H9 (cell line): ENCODE measurements at places on chromosomes 12 and 14.
A peak's percentile ranks its signal among the peaks of the same experiment; 100 is the strongest.

- no peak for DNase-seq
Measured at GRCh38 chr12:57551637-57552305, 1.9 kb downstream of the KIF5A start.

DNA sequence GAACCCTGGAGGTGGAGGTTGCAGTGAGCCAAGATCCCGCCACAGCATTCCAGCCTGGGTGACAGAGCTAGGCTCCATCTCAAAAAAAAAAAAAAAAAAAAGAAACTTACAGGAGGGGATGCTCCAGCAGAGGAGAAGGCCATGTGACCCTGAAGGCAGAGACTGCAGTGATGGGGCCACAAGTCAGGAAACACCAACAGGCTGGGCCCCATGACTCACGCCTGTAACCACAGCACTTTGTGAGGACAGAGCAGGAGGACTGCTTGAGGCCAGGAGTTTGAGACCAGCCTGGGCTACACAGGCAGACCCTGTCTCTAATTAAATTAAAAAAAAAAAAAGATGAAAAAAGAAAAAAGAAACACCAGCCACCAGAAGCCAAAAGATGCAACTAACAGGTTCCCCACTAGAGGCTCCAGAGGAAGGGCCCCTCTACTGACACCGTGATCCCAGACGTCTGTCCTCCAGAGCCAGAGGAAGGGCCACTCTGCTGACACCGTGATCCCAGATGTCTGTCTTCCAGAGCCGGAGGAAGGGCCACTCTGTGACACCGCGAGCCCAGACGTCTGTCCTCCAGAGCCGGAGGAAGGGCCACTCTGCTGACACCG, 9.1 kb upstream of the GLT1D1 start:
- DNase-seq, result peak; percentile 73

DNA sequence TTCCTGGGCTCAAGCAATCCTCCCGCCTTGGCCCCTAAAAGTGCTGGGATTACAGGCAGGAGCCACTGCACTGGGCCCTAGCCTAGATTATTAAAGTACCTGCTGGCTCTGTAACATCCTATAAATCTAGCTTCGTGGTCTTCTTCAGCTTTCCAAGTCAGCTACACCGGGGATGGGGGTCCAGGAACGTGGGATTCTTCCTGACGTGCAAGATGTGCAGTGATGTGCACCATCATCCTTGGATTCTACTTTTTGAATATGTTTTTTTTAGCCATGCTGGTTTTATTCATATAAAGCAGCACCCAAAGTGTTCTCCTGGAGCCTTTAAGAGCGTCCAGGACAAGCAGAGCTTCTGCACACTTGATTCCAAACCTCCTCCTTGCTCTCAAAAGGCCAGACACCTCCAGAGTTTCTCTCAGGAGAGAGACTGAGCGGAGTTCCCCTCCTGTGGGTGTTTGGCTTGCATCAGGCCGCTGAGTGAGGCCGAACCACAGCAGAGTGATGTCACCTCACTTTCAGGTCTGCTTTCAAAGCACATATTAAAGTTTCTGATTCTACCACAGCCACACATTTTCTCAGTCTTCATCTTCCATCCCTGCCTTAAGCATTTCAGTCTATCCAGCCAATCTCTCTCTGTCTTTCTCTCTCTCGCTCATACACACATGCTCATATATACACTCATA, 33.4 kb downstream of the VCPKMT start:
- no peak for DNase-seq

DNA sequence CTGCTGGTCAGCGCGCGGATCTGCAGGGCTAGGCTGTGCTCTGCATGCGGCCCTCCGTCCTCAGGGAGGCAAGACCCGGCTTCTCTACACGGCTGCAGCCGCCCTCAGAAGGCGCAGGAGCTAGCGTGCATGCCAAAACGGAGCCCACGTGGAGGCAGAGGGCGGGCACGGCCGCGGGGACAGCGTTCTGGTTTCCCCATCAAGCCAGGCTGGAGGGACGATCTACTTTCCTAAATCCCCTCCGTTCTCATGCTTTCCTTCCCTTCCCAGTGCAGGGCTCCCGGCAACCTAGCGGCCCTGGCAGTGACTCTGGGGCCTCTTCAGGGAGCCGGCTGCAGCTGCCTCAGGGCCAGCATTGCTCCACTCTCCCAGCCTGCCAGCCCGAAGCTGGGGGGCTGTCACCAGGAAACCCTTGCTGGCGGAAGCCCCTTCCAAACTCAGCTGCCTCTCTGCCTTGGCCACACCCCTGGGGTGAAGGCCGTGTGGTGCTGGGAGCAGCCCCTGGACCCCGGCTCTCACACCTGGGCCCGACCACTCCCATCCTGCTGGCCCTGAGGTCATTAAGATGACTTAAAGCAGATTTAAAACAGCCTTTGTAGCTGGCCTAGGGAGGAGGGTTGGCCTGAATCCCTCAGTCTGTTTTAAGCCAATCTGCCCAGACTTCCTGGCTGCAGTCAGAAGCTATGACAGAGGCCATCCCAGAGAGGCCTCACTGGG, 9.2 kb upstream of the GOLGA3 start:
- DNase-seq, result no peak

GRCh38 chr14:57692671-57693070, 173.2 kb downstream of the SLC35F4 start:
- DNase-seq, result no peak

- no peak for DNase-seq
Measured at GRCh38 chr12:19550626-19551025, 111.3 kb downstream of the AEBP2 start.

- no peak for DNase-seq
Measured at GRCh38 chr12:124010687-124011086, 37.7 kb downstream of the ZNF664 start.

GRCh38 chr14:77158175-77158881, 16.7 kb upstream of the ZDHHC22 start:
- peak; percentile 67 for DNase-seq

GRCh38 chr12:12612358-12612757, 682 bp downstream of the CREBL2 start:
- no peak for DNase-seq

GRCh38 chr12:53193040-53193439, 12.3 kb upstream of the CSAD start:
- no peak for DNase-seq

DNA sequence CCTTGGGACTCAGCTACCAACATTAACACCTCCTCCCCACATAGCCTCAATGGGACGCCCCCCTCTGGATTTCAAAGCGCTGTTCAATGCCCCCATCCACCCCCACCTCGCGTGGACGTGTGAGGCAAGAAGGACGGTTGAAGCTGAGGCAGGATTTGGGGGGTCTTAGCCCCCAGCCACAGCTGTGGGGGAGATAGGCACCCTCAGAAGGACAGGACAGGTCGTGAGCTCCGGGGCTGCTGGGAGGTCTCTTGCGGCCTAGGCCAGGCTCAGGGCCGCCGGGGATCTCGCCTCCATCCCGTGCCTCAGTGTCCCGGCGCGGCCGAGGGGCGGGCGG, 8.3 kb upstream of the SP7 start:
- DNase-seq, result no peak
